ENCODE measurements at places on chromosomes 5 and 9. TPM values are rescaled to one million over a fixed set of nuclear protein-coding genes. Genes with fewer than 3 reads are reported as not detected.

Gene MAMDC4
- total RNA-seq: 1.9 TPM

Gene CDH18
- not detected for total RNA-seq

Gene OR13F1
- not detected for total RNA-seq

Gene ACSL6
- total RNA-seq: not detected

Gene LHX3
- total RNA-seq: not detected

Gene OR1Q1
- total RNA-seq: not detected

Gene ITK
- not detected for total RNA-seq

Gene SAXO1
- total RNA-seq: not detected

Gene GABRA6
- total RNA-seq: 0.66 TPM

Gene COL23A1
- not detected for total RNA-seq

Gene PCDHA10
- total RNA-seq: 0.07 TPM

Gene TLX3
- total RNA-seq: not detected

Gene PCDHGA5
- total RNA-seq: 0.72 TPM

Gene FCN1
- not detected for total RNA-seq

Gene SLC12A7
- 23.8 TPM for total RNA-seq

Gene PCDHGA2
- 1.1 TPM for total RNA-seq

Gene CYFIP2
- total RNA-seq: 29.0 TPM

Gene ARSB
- 26.4 TPM for total RNA-seq

Gene SLC24A2
- under 0.01 TPM for total RNA-seq

Gene CDC20B
- 0.13 TPM for total RNA-seq

Gene CNTFR
- not detected for total RNA-seq

Gene CCDC187
- total RNA-seq: not detected

Gene PCDHGC5
- total RNA-seq: 1.1 TPM

Gene SLC25A51
- total RNA-seq: 75.8 TPM

Gene WDR38
- total RNA-seq: not detected

Gene CSF2
- total RNA-seq: not detected

Gene SLC46A2
- not detected for total RNA-seq

Gene HSPA4
- 191 TPM for total RNA-seq

Gene SLC12A2
- total RNA-seq: 109 TPM

Gene FOXD4L5
- total RNA-seq: not detected

Gene PCDHGA6
- total RNA-seq: 2.1 TPM

Gene THBS4
- total RNA-seq: not detected

Gene PLAC8L1
- not detected for total RNA-seq

Gene TAF11L5
- total RNA-seq: not detected

Gene RNF130
- 36.5 TPM for total RNA-seq

Gene ANKRD34B
- not detected for total RNA-seq

Gene CD180
- not detected for total RNA-seq

Gene PTGER4
- total RNA-seq: 114 TPM

Gene TMEM215
- total RNA-seq: not detected
